Activated CD4-positive, alpha-beta T cell treated with anti-CD3 and anti-CD28 coated beads, Interleukin-2, amount 50 U/mL, for 24 hours (primary cell): ENCODE measurements at places on chromosomes 3 and 15.

GRCh38 chr15:75694241-75695182 is 18.1 kb downstream of the CSPG4 start:
- DNase-seq = no peak

GRCh38 chr3:193978486-193978885 is 157.5 kb upstream of the HES1 start:
- DNase-seq = no peak

DNA sequence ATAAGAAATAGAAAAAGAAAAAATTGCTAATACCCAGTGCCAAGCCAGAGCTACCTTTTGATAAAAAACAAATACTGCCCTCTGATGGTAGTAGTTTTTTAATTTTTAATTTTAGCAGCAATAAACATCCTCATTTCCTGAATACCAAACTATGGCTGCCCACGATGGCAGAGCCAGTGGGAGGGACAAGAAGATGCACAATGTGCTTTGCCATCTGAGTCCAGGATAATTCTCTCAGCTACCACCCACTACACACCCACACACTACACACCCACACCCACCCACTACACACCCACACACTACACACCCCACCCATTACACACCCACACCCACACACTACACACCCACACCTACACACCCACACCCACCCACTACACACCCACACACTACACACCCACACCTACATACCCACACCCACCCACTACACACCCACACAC is 17.8 kb downstream of the CEP19 start:
- no peak for DNase-seq

GRCh38 chr15:79777916-79778315 is 118.9 kb downstream of the MTHFS start:
- DNase-seq = no peak

DNA sequence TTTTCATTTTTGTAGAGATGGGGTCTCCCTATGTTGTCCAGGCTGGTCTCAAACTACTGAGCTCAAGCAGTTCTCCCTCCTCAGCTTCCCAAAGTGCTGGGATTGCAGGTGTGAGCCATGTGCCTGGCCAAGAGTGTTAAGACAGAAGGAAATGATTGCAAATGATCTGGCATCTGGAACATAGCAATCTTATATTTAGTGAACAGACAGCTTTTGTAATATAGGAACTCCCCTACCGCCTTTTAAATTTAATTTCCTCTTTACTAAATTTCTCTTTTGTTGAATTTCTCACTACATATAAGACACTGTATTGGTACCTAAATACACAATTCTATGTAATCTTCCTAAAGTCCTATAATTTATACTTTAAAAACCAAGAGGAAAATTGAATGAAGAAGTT is 13.1 kb downstream of the ANO10 start:
- no peak for DNase-seq

DNA sequence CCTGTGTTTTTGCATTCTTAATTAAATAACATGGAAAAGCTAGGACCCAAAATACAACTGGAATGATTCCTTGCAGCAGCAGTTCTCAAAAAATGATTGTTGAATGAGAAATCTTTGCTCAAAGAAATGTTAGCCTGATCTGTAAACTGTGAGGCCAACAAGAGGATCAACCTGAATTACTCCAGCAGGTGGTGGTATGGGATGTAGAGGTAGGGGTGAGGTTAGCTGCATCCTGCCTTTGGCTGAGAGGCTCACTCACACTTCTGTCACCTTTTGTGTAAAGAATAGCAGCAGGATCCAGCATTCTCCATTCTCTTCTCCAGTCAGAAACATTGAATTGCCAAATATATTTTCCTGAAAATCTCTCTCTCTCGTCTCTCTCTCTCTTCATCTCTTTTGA is 26.5 kb upstream of the FAM98B start:
- DNase-seq = no peak

- DNase-seq = no peak
Measured at GRCh38 chr3:117117188-117117936, 407.8 kb downstream of the TUSC7 start.

GRCh38 chr3:132448216-132448961 is 31.1 kb downstream of the DNAJC13 start:
- DNase-seq = no peak

DNA sequence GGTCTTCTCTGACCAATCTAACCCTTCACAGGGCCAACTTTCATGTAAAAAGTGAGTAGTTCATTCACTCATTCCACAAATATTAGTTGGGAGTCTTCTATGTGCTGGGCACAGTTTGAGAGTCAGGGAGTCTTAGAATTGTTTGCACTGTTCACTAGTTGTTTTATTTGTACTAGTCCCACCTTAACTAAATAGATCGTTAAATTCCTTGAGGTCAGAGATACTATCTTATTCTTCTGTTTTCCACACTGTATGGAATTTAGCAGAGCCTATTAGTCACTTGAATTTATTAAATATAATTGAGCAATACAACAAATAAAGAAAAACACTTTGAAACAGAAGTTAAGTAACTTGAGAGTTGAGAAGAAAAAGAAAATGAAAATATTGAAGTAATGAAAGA is 40.8 kb upstream of the SPTSSB start:
- no peak for DNase-seq

DNA sequence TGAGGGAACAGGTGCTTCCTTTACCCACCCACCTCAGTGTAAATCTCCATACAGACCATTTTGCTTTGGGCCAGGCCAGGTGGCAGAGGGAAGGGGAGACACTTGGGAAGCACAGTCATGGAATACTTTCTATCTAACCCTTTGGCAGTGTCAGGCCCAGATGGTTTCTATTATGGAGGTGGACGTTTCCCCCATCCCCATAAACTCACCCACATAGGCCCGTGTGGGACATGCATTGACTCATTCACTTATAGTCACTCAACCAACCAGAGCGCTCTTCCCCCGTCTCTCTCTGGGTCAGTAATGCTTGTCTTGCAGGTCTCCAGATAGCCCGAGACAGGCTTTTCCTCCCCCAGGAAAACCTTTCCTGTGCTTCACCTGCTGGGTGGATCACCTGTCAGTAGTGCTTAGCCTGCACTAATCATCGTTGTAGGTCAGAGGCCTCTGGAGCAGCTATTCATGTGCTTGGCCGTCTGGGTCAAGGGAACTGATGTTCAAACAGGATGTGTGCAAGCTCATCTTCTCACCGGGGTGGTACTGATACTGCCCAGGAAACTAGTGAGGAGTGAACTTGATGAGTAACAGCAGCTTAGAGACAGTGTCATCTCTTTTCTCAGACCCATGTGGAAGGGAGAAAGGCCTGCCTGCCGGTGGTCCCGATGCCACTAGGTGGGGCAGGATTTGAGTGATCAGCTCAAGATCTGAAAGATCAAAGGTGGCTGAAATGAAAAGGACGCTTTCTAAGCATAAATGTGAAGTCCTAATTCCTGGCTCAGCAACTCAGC is 67.1 kb downstream of the CEMIP start:
- no peak for DNase-seq

DNA sequence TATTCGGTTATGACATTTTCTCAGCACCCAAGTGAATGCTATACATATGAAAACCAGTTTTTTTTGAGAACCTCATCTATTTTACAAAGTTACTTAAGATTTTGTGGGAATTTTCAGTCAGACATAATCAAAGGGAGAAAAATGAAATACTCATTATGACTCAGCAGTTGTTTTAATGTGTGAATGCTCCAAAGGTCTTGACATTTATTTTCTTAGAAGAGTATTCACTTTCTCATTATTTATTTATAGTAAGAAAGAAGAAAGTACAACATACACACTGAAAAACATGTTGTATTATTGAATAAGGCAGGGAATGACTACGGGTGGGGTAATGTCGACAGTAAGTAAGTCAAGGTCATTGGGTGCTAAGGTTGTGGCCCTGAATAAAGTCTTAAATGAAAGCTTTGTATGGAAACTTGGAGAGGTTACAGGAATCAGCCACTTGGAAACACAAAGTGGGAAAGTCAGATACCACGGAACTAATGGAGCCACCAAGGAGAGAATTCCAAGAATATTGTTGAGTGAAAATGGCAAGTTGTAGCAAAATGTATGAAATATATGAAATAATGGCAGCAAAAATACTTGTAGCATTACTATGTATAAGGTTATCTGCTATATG is 844.5 kb downstream of the TBL1XR1 start:
- DNase-seq = no peak

DNA sequence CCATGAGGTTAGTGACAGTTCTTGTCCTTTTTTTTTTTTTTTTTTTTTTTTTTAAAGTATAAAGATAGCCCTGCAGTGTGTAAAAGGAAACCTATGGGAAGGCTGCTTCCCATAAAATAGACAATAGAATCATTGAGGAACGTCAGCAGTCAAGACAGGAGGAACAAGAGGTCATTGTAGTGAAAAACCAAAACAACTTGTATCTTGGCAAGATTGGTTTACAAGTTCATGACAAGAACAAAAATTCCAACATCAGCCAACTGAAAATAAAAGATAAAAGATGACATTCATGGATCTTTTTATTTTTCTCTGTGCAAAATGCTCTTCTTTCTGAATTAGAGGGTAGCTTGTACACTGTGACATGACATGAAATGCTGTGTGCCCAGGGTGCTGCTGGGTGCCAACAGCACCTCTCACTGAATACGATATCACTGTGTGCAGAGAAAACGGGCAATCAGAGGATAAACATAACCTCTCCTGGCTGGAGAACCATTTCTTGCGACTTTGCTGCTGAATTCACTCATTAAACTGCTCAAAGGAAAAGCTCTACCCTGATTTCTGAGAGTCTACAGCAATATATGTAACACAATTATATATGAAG is 30.1 kb upstream of the IP6K2 start:
- DNase-seq = no peak

GRCh38 chr3:165669504-165669903 is 167.7 kb downstream of the BCHE start:
- DNase-seq = no peak

DNA sequence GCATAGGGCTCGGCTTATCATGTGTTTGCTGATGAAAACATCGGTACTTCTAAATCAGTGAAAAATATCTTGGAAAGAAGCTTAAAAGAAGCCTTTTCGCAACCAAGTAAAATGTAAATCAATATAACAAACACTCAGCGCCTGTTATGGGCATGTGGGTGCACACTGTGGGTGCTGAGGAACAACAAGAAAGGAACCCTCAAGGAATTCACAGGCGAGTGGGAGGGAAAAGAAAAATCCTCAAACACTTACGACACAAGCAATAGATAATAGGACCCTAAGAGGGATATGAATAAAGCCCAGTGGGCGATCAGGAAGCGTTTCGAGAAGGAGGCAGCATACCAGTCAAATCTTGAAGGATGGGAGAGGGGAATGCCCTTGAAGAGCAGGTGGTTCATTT is 21.9 kb downstream of the GLDN start:
- no peak for DNase-seq

DNA sequence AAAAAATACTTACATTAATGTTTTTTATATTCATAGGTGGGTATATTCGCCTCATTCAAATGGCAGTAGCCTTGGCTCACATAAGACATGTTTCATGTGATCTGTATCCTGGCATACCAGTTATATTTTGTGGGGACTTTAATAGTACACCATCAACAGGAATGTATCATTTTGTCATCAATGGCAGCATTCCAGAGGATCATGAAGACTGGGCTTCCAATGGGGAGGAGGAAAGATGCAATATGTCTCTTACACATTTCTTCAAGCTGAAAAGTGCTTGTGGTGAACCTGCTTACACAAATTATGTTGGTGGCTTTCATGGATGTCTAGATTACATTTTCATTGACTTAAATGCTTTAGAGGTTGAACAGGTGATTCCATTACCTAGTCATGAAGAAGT is 3.5 kb downstream of the PDE12 start:
- no peak for DNase-seq

GRCh38 chr3:126436826-126437717 is 38.6 kb downstream of the ZXDC start:
- no peak for DNase-seq

DNA sequence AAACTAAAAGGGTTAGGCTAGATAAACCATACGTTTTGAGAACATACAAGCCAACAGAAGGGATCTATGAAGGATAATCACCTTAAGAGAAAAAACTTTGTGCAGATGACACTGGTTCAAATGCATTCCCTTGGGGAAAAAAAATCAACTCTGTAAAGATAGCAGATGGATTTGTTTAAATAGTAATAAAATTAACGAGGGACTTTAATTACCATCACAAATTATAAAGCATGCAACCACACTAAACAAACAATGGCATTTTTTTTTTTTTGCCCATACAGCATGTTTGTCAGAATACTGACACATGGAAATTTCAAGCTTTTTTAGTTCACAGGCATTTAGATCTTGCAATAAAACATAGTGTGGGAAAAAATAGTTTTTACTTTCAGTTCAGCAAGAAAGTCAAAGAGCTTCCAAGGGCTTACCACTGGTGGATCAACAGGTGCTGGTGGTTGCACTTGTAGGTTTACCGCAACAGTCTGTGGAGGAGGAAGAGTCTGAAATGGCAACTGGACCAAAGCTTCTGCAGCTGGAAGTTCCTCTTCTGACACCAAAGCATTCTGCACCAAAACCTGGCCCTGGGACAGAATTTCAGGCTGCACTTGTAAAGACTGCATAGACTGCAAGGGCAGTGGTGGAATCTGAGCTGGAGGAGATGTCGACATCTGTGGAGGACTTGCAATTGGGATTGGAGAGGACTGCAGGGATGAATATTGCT is 53.1 kb downstream of the PHC3 start:
- no peak for DNase-seq

GRCh38 chr15:60853109-60853508 is 374.2 kb upstream of the ICE2 start:
- DNase-seq = no peak

DNA sequence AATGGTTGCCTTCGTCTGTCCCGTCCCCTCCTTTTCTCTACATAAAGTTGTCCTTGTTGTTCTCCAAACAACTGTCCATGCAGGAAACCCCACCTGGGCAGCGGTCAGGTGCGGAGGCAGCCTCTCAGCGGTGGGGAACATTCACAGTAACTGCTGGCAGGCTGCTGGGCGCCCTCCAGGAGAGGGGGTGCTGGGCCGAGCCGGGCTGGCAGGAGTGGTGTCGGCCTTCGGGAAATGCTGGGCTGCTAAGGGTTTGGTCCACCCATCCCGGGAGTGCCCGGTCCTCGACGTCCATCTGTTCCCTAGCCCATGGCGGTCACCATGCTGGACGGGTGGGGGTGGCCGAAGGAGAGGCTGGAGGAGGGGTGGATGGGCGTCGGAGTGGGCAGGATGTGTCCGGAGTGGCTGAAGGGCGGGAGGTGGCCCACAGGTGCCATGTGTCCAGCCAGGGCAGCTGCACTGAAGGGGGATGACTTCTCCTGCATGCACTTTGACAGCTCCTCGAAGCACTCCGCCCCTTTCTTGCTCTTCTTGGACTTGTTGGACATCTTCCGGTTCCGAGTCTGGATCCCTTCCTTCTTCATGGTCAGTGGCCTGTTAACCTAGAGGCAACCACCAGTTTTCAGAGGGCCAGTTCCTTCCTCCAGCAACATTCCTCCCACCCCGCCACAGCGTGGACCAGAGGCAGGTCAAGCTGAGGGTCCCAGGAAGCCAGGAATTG is 12.1 kb downstream of the GATA2 start:
- DNase-seq = no peak

DNA sequence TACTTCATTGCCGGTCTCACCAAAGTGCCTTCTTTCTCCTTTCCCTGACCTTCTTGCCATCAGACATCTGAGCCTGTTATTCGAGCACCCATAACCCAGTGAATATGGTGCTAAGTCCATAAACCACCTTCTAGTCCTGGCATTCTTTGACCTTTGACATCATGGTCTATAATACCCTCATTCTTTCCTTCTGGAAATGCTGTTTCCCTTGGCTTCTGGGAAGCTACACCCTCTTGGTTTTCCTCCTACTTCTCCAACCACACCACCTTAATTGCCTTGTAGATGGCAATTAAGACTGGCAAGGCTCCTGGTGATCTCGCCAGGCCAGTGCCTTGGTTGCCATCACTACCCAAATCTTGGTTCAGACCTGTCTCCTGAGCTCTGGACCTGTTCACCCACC is 56.1 kb upstream of the TRAK1 start:
- no peak for DNase-seq

GRCh38 chr15:83917432-83917831 is 263.5 kb downstream of the ADAMTSL3 start:
- DNase-seq = no peak
